ENCODE measurements at places on chromosomes 7 and 10.

DNA sequence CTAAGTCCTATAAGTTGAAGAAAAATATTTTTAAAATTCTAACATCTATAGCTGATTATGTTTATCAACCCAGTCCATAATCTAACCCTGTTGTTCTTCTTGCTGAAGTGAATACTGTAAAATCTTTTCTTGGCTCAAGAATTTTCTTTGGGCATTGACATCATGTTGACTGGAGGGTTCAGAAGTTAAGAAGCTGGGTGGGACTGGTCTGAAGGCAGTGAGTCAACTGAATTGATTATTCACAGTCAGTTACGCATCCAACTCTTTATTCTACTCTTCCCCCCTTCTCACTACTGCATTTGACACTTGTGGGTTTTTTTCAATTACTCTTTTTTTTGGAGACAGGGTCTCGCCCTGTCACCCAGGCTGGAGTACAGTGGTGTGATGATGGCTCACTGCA lies 31.0 kb downstream of the DENND2A start:
- DNase-seq, result no peak

- DNase-seq, result no peak
Observed at GRCh38 chr10:119815671-119816070, 57.0 kb downstream of the MCMBP start.

DNA sequence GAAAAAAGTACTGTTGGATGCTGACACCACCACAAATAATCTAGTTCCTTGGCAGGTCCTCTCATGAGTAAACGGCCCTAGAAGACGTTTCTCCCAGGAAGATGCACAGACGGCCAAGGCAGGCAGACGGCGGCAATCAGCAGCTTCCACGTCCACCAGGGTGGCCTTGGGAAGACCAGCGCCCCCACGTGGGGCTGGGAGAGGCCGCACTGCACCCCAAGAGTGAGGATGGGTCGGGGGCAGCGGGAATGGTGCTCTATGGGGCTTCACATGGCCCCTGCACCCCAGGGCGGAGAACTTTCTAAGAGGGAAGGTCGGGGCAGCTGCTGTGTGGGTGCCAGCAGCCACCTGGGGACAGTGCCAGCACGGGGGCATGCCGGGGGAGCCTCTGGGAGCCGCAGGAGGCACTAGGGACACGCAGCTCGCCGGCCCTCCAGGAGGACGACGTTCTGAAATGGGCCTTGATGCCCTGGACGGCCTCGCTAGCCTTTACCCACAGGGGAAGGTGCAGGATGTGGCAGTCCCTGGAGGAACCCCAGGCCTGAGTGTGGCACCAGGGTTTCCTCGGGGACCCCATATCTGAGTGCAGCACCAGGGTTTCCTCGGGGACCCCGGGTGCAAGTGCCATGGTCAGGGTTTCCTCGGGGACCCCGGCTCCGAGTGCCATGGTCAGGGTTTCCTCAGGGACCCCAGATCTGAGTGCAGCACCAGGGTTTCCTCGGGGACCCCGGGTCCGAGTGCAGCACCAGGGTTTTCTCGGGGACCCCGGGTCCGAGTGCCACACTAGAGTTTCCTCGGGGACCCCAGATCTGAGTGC lies 539.9 kb downstream of the DNAJB6 start:
- DNase-seq, result no peak

- DNase-seq, result no peak
Observed at GRCh38 chr7:20954711-20955619, 168.3 kb upstream of the SP8 start.

DNA sequence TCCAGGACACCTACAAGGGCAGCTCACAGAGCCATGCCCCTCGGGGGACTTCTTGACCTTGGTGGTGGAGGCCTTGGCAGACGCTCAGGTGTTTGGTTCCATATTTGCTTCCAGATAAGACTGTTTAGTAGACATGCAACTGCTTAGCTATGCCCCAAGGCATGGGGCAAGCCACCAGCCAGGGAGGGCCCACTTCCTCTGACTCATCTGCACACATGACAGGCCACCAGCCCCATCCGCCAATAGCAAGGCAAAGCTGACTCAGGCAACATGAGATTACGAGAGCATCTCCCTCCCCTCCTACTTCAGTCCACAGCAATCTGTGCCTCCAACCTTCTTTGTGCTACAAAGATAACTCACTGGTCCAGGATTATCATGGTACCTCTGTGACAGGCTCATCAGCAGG lies 54.9 kb downstream of the KCNMA1 start:
- no peak for DNase-seq

DNA sequence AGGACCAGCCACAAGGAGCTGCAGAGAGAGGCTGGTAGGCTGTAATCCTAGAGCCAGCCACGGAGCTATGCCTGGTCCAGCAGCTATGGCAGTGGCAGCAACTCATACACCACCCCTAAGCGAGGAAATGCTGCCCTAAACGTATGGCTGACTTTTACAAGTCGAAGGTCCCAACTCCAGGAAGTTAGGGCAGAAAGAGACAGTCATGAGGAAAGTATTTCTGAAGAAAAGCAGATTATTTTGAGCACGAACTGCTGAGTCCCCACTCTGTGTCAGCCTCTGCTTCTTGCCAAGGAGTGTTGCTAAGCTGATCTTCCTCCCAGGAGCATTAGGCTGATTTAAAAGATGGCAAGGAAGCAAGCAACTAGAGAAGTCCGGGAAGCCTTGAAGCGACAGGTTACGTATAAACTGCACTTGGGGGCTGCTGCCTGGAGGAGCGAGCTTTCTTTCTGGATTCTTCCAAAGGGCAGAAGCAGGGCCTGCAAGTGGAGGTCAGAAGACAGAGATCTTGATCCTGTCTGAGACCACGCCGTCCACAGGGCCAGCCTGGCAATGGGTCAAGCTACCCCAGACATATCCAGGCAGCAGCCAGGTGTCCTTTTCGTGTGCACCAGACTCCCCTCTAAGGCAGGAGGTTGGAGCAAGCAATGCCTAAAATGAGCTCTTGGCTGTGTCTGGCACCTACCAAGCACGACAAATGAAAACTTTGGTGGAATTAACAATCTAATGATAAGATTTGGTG lies 39.4 kb downstream of the PLXNA4 start:
- DNase-seq, result no peak

DNA sequence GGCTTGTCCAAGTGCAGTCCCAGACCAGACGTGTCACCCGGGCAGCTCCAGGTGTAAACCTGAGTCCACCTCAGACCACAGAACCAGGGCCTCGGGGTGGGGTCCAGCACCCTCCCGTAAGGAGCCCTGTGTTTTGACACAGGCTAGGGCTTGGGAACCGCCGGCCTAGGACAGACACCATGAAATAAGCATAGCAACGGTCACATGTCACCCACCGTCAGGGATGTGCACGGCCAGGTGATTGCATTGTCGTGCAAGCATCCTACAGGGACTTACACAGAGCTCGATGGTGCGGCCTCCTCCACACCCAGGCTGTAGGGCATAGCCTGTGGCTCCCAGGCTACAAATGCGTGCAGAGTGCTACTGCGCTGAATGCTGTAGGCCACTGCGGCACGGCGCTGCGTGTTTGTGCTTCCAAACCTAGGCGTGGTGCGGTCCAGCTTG lies 10.6 kb downstream of the ZFAND2A start:
- no peak for DNase-seq

DNA sequence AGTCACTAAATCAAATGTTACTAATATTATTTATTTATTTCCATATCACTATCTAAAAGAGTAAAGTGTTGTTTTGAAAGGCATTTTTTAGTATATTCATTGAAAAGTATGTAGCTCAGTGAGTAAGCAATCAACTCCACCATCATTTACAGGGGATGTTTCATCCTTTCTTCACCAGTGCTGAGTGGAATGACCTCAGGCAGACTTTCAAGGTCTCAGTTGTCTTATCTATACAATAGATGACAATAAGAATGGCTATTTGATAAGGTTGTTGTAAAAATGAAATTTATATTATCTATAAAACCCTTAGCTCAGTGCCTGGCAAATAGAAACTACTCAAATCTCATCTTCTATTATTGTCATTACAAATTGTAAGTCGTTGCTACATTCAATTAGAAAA lies 204.3 kb upstream of the CSTF2T start:
- DNase-seq, result no peak

- no peak for DNase-seq
Observed at GRCh38 chr10:3042589-3042988, 24.8 kb upstream of the PFKP start.

DNA sequence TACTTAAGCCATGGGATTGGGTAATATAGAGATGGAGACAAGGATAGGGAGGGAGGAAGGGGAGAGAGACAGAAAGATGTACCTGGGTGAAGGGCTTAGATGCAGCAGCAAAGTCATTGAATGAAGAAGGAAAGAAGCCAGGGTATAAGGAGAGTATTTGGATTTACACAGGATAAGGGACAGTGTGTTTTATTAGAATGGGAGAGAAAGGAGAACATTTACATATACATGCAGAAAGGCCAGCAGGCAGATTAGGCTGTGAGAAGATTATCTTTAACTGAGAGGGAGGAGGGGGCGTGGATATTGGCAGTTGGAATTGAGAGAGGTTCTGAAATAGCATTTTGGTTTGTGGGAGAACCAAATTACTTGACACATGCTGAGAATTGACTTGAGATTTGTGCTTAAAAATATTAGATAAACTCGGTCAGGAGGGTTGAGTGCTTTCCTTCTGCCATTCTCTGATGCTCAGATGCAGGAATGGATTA lies 161.5 kb upstream of the ZNF804B start:
- no peak for DNase-seq

DNA sequence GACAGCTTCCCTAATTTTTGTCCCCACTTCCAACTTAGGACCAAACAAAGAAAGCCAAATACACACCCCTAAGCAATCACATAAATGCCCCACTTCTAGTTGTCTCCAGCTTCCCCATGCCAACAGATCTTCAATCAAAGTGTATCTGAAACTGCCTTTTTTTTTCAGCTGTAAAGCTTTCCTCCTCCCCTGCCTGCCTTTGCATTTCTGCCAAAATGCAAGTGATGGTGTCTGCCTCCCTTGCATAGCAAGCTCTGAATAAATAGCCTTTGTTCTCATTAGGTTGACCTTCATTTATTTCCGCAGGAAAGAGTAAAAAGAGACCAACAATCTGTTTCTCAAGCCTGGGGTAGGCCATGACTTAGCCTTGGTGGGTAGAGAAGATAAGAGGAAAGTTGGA lies 459.4 kb downstream of the GPAM start:
- no peak for DNase-seq

GRCh38 chr10:14184841-14185315 lies 145.8 kb downstream of the FRMD4A start:
- no peak for DNase-seq

All from esophagus squamous epithelium (tissue), 5 donors.